HS-5 (cell line): ENCODE measurements at places on chromosomes 3 and 15.

DNA sequence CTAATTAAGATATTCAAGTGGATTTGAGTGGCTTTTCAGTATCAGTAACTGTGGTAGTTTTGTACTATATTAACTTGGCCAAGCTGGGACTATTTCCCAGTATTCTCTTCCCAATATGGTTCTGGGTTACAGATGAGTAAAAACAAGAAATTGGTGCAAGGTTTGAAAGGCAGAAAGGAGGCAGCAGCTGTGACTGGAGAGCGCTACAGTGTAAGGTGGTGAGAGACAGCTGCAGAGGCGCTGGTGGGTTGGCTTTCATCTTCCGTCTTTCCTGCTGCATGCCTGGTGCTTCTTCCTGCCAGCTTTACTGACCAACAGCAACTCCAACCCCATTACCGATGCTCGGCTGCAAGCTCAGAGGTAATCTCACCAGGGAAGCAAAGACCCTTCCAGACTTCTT lies 9.8 kb downstream of the DPH3 start:
- no peak for DNase-seq

DNA sequence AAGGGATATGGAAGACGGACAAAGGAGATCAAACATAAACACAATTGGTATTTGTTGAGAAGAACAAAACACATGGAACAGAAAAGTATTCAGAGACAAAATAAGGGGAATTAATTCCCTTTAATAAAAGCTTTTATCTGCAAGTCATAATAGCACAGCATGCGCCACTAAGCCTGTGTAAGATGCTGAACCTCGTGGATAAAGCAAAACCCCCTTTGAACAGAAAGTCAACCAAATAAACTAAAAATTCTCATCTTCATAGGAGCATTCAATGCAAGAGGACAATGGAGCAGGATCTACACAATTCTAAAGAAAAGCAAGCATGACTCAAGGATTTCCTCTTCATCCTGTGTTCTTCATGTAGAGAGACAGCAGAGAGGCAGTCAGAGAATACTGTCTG lies 274.3 kb upstream of the GOLGA6L4 start:
- DNase-seq = no peak

DNA sequence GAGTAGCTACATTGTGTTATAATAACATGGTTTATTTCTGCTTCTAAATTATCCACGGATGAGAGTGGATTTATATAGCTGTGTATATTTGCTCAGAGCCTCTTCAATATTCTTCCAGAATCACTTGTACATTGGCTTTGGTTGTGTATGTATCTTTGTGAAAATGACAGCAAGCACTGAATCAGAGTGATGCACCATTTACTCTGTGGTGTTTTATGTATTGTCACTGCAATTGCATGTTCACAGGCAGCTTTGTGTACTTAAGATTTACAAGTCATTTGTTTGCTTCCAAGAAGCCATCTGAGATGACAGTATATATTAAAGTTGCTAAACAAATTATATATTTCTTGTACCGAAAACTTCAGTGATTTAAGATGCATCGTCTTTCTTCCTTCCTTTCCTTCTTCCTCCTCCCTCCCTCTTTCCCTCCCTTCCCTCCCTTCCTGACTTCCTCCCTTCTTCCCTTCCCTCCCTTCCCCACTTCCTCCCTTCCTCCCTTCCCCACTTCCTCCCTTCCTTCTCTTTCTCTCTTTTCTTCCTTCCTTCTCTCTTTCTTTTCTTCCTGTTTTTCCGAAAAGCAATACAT lies 362.3 kb upstream of the GOLIM4 start:
- no peak for DNase-seq

GRCh38 chr3:81838457-81838856 lies 77.0 kb upstream of the GBE1 start:
- no peak for DNase-seq

GRCh38 chr3:141940194-141940776 lies 63.8 kb downstream of the ATP1B3 start:
- peak; percentile 89 for DNase-seq

- no peak for DNase-seq
Observed at GRCh38 chr3:160226026-160226907, 1.0 kb downstream of the C3orf80 start.
